Suppressor macrophage treated with lipopolysaccharide for 4 hours (primary cell): ENCODE measurements at places on chromosomes 5 and 9.

GRCh38 chr9:129489838-129490582 lies 130.9 kb downstream of the C9orf50 start:
- no peak for DNase-seq

DNA sequence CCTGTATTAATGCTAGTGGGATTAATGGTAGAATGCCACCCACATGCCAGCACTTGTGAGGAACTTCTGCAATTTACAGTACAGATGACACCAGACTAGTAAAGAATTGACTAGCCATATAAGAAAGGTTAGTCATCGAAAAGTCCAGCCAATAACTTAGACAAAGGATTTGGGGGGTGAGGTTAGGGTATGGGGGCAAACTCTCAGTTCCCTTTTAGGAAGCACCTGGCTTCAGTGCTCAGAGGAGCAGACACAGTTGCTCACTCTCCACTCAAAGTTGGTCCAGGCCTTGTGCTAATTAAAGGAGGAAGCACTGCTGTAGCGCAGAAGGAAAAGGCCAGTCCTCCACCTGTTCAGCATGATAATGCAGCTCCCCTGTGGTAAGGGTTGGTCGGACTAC lies 25.2 kb downstream of the TGFBR1 start:
- peak; percentile 54 for DNase-seq

- peak; percentile 83 for DNase-seq
These were observed 65.2 kb downstream of the ZNF366 start for GRCh38 chr5:72441862-72442540.

- no peak for DNase-seq
These were observed 566.2 kb downstream of the BNC2 start for GRCh38 chr9:16304301-16304700.

GRCh38 chr9:113523421-113524141 lies 60.1 kb downstream of the RGS3 start:
- DNase-seq, result peak; percentile 92

DNA sequence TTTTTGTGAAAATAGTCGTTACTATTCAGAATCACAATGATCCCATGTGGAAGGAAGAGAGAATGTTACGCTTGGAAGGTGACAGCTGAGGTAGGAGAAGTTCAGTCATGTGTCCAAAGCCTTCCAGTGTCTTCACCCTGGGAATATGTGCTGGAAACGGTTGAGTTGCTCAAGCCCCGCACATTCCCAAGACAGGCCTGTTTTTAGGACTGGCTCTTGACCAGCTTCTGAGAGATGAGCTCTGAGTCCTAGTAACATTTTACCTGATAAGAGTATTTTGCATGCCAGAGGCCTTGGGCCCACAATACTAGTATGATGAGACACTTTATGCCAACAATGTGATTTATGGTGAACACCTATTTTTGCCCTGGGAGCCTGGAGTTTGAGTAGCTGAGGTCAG lies 101.7 kb downstream of the LMNB1 start:
- DNase-seq, result no peak

DNA sequence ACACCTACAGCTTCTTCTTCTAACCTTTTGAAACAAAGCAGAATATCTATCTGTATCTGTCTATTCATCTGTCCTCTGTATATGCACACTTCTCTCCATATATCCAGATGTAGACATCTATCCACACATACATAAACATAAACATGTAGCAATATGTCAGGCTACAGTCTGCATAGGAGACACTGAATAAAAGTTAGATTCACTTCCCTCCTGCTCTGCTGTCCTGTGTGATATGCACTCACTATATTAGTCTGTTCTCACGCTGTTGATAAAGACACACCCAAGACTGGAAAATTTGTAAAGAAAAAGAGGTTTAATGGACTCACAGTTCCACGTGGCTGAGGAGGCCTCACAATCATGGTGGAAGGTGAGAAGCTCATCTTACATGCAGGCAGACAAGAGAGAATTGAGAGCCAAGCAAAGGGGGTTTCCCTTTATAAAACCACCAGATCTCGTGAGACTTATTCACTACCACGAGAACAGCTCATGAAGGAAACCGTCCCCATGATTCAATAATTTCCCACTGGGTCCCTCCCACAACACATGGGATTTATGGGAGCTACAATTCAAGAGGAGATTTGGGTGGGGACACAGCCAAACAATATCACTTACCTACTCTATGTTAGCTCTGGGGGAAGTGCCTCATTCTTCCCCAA lies 24.1 kb downstream of the RANBP3L start:
- DNase-seq, result peak; percentile 27

DNA sequence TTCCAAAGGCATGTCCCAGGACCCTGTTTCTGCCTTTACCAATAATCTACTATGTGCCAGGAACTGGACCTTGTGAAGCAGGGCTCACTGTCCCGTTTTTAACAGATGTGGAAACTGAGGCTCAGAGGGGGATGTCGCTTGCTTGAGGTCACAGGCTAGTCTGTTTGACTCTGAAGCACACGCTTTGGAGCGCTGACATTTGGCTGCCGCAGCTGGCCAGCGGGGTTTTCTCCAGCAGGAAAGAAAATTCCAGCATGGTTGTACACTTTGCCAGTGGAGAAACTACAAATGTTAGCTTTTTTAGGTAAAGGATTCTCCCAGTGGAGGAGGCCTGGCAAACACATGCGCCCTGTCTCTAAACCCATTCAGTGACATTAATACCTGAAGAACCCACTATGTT lies 50.5 kb downstream of the SH3PXD2B start:
- no peak for DNase-seq

- DNase-seq, result no peak
These were observed 406.0 kb upstream of the KLF4 start for GRCh38 chr9:107895501-107896001.

GRCh38 chr5:36173426-36173825 lies 21.5 kb downstream of the SKP2 start:
- no peak for DNase-seq

- DNase-seq, result peak; percentile 40
These were observed 8.1 kb downstream of the ARPC5L start for GRCh38 chr9:124869986-124870560.

DNA sequence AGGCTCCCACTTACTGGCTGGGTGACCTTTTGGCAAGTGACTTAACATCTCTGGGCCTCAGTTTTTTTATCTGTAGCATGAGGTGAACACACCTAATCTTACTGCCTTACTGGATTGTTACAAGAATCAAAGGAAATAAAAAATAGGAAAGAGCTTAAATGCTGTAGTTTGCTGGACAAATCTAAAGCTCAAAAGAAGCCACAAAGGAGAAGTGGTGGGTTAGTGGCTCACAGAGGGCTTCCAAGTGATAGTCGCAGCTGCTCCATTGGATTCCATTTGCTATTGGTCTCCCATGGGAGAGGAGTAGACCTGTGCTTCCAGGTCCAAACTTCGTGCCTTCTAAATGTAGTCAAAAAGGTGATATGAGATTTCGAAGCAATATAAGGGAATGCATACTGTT lies 123.6 kb downstream of the SEMA6A start:
- no peak for DNase-seq
